ENCODE measurements at places on chromosomes 3 and 15. TPM values are rescaled to one million over a fixed set of nuclear protein-coding genes. Genes with fewer than 3 reads are reported as not detected.
A peak's percentile ranks its signal among the peaks of the same experiment; 100 is the strongest.

The CSPG5 gene
- total RNA-seq, result 0.75 TPM

The CACNA2D3 gene
- 4.2 TPM for total RNA-seq

The CHRNA5 gene
- 1.2 TPM for total RNA-seq

The NPAP1 gene
- not detected for total RNA-seq

The GASK1A gene
- total RNA-seq, result 22.1 TPM

The PDCD6IP gene
- total RNA-seq, result 189 TPM

The LRTM1 gene
- not detected for total RNA-seq

GRCh38 chr3:107931326-107931725 lies 159.5 kb downstream of the CD47 start:
- no peak for DNase-seq
- no peak overlapping the region for H3K27ac ChIP-seq
- no peaks in the 10 kb centered on the region for H3K36me3 ChIP-seq

- no peak overlapping the region for H3K4me3 ChIP-seq
- no peaks in the 10 kb centered on the region for H3K4me1 ChIP-seq
- DNase-seq, result no peak
- H3K27ac ChIP-seq, result no peak overlapping the region
Observed at GRCh38 chr15:43219929-43220928, 589 bp downstream of the EPB42 start.

- no peaks in the 10 kb centered on the region for H3K27me3 ChIP-seq
- H3K36me3 ChIP-seq, result no peaks in the 10 kb centered on the region
- H3K27ac ChIP-seq, result no peak overlapping the region
- no peak overlapping the region for H3K4me3 ChIP-seq
Observed at GRCh38 chr3:129310111-129311011, 31.7 kb downstream of the HMCES start.

DNA sequence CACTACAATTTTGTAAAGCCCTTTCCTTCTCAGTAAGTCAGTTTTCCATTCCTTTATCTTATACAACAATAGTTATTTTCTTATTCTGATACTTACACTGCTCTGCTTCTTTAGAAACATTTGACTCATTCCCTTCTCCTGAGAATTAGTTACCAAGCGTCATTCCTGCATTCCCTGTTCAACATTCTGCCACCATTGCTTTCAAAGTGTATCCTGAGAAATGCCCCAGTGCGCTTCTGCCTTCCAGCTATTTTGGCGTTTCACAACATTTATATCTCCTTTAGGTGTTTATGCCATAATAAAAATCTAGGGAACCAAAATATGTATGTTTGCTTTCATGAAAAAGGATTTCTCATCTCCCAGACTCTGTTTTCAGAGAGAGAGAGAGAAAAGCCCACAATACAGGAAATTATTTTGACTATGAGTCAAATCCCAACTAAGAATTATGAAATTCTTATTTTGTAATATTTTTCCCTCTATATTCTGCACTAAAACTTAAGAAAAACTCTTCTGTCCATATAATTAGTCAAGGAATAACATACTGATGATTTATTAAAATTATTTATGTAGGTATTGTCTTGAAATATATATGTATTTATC lies 118.2 kb upstream of the RAP2B start:
- no peaks in the 10 kb centered on the region for H3K4me1 ChIP-seq
- H3K27me3 ChIP-seq, result no peaks in the 10 kb centered on the region
- H3K27ac ChIP-seq, result no peak overlapping the region

- H3K27me3 ChIP-seq, result no peaks in the 10 kb centered on the region
- no peak overlapping the region for H3K4me3 ChIP-seq
- H3K4me1 ChIP-seq, result no peaks in the 10 kb centered on the region
- no peaks in the 10 kb centered on the region for H3K36me3 ChIP-seq
- no peak for DNase-seq
Observed at GRCh38 chr15:39018966-39019365, 454.4 kb upstream of the RASGRP1 start.

GRCh38 chr3:177622520-177622919 lies 425.2 kb upstream of the TBL1XR1 start:
- H3K4me3 ChIP-seq, result no peak overlapping the region
- H3K4me1 ChIP-seq, result peaks cover 24% of the 10 kb centered on the region
- H3K27ac ChIP-seq, result no peak overlapping the region
- no peak for DNase-seq
- H3K36me3 ChIP-seq, result no peaks in the 10 kb centered on the region

GRCh38 chr3:139236336-139236735 lies 107.5 kb upstream of the MRPS22 start:
- H3K27me3 ChIP-seq, result peaks cover 4% of the 10 kb centered on the region
- H3K4me1 ChIP-seq, result no peaks in the 10 kb centered on the region
- DNase-seq, result peak; percentile 70
- no peak overlapping the region for H3K4me3 ChIP-seq
- H3K27ac ChIP-seq, result no peak overlapping the region
- H3K36me3 ChIP-seq, result no peaks in the 10 kb centered on the region

GRCh38 chr15:48089702-48090101 lies 31.1 kb upstream of the SLC24A5 start:
- no peak for DNase-seq
- no peak overlapping the region for H3K4me3 ChIP-seq
- no peak overlapping the region for H3K27ac ChIP-seq
- no peaks in the 10 kb centered on the region for H3K36me3 ChIP-seq
- no peaks in the 10 kb centered on the region for H3K27me3 ChIP-seq

- peaks cover 7% of the 10 kb centered on the region for H3K4me1 ChIP-seq
- H3K36me3 ChIP-seq, result no peaks in the 10 kb centered on the region
- H3K27ac ChIP-seq, result no peak overlapping the region
- no peak for DNase-seq
- no peaks in the 10 kb centered on the region for H3K27me3 ChIP-seq
- no peak overlapping the region for H3K4me3 ChIP-seq
Observed at GRCh38 chr3:131338948-131339640, 42.5 kb upstream of the NUDT16 start.

DNA sequence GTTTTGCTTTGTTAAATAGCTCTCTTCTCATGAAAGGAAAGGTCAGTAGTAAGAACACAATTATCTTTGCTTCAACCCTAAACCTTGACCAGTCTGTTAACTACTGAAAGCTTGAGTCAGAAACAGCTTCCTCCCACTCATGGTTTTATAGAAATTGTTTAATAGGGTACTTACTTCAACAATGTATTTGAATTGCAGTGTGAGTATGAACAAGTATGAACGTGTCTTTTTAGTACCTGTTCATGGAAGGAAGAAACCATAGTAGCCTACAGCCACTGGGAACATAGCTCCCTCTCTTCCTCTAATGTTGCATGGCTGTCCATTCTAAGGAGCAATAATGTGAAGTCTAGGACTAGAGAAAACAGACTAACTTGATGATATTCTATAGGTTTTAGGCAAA lies 311.0 kb downstream of the MCTP2 start:
- no peaks in the 10 kb centered on the region for H3K36me3 ChIP-seq
- no peak for DNase-seq
- H3K4me1 ChIP-seq, result no peaks in the 10 kb centered on the region
- H3K27ac ChIP-seq, result no peak overlapping the region
- no peak overlapping the region for H3K4me3 ChIP-seq
- no peaks in the 10 kb centered on the region for H3K27me3 ChIP-seq

DNA sequence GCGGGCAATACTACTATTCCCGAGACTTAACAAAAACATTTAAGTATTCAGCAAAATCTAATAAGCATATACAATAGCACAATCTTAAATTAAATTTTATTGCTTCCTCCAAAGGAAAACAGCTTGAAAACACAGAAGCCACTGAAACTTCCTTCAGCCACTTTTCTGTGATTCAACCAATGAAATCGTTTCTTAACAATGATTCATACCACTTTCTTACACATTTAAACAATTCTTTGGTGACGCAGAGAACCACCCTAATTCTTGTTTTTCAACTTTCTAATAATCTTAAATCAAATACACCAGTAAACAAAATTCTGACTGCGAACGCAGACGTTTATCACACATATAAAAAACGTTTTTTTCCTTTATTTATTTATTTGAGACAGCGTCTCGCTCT lies 4.1 kb downstream of the TJP1 start:
- peaks cover 62% of the 10 kb centered on the region for H3K4me1 ChIP-seq
- H3K27me3 ChIP-seq, result no peaks in the 10 kb centered on the region
- no peak overlapping the region for H3K4me3 ChIP-seq
- DNase-seq, result no peak

DNA sequence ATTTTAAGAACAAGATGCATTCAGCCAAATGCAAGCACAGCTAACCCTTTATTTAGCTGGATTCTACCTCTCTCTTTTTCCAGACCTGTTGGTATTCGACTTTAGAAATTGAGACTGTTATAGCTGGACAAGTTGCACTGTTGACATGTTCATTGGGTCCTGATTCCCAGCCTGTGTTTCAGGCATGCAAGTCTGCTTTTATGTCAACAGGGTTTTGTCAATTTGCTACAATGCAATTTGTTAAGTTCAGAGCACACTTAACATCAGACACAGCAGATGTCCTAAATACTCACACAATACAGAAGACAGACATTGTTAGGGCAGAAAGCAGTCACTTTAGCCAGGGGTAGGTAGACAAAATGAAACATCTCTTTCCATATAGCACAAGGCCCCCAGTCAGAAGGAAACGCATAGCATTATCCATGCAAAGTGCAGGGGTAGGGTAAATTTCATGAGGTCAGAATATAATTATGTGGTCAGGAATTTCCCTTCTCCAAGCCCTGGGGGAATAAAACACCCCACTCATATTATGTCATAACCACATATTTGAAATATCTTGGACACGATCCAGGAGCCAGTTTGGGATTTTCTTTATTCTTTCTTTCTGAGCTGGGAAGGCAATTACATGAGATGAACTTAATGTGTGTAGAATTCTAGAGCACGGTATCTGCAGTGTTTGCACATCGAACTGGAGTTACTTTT lies 504.1 kb downstream of the NTRK3 start:
- H3K27me3 ChIP-seq, result no peaks in the 10 kb centered on the region
- H3K27ac ChIP-seq, result no peak overlapping the region
- no peak overlapping the region for H3K4me3 ChIP-seq
- peaks cover 3% of the 10 kb centered on the region for H3K4me1 ChIP-seq

DNA sequence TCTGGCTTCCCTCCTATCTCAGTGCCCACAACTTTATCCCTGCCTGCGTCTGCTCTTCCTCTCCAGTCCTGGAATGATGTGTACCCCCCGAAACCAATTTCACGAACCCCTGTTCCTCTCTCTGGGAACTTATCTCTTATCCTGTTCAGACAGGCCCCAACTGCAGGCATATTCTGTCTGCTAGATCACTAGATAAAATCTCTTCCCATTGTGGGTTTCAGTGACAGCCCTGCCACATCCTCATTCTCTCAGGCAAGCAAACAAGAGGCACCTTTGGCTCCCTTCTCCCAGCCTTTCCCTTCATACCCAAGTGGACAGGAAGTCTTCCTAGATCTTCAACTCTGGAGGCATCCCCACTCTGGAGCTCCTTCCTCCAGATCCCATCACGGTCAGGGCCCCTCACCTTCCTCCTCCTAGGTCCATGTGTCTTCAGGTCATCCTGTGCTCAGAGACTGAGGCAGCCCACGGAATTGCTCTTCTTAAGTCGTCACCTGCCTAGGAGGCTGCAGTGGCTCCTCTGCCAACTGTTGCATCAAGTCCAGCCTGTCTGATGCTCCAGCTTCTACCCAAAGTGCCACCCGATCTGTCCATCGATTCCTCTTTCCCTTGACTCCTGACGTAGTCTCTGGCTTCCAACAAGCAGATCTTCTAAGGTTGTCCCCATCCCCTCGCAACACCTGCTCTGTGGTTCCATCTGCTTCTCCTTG lies 190.8 kb downstream of the SLCO3A1 start:
- no peak for DNase-seq
- peaks cover 4% of the 10 kb centered on the region for H3K4me1 ChIP-seq
- no peak overlapping the region for H3K27ac ChIP-seq
- no peaks in the 10 kb centered on the region for H3K27me3 ChIP-seq

All from esophagus muscularis mucosa (tissue), 4 donors.